ENCODE measurements at places on chromosomes 2 and 18.

- no peak for DNase-seq
These were observed 27.9 kb downstream of the MSH6 start for GRCh38 chr2:47810850-47811249.

DNA sequence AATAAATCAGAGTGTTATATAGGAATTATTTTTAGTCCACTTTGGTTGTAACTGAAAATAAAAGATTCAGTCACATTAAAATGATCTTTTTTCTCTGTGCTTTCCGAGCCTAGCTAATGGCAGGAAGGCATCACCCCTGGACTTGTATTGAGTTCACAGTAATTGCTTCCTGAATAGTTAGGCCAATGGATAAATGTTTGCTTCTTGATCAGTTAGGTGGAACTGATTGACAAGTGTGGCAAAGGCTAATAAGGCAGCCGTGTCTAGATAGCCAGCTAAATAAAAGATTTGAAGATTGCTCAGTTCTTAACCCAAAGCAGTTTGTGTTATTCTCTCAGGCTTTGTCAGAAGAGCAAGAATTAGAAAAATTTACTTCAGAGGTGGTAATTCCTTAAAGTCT, 20.8 kb downstream of the FAM171B start:
- DNase-seq, result no peak

GRCh38 chr18:111306-112014, 46.9 kb upstream of the USP14 start:
- DNase-seq, result peak; percentile 78

- no peak for DNase-seq
These were observed 293.8 kb downstream of the LRRTM4 start for GRCh38 chr2:77228391-77228790.

DNA sequence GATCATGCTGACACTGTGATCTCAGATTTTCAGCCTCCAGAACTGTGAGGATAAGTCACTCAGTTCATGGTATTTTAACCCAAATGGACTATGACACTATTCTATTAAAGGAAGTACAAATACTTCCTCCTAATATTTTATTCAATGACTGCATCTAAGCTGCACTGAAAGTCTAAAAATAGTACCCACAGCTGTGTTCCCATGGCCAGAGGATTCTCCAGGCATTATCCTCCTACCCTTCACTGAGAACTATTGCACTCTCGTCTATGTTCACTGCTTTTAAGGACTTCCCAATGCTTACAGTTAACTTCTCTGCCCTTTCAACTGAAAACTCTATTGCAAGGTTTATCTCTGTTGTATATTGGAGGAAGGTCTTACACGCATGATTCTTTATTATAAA, 15.2 kb downstream of the LRATD1 start:
- no peak for DNase-seq

GRCh38 chr18:77737405-77737804, 487.8 kb downstream of the GALR1 start:
- no peak for DNase-seq

- DNase-seq, result no peak
These were observed 17.8 kb upstream of the SLC25A52 start for GRCh38 chr18:31778391-31778950.

DNA sequence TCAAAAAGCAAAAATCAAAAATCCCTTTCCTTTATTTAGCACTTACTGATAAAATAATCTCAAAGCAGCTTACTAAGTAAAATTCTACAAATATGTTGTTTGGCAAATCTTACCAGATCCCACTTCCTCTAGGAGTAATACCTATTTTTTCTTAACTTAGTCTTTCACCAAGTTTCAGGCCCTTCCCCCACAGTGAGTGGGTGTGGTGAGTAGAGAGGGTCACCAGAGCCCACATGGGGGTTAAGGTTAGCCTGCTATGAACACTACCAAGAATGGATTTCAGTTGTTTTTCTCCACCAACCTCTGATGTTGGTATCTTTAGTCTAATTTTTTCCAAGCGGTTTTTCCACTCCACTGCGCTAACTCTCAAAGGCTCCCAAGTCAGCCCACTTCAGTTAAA, 23.2 kb downstream of the PIAS2 start:
- no peak for DNase-seq

GRCh38 chr18:5095239-5095638, 101.8 kb downstream of the AKAIN1 start:
- no peak for DNase-seq

DNA sequence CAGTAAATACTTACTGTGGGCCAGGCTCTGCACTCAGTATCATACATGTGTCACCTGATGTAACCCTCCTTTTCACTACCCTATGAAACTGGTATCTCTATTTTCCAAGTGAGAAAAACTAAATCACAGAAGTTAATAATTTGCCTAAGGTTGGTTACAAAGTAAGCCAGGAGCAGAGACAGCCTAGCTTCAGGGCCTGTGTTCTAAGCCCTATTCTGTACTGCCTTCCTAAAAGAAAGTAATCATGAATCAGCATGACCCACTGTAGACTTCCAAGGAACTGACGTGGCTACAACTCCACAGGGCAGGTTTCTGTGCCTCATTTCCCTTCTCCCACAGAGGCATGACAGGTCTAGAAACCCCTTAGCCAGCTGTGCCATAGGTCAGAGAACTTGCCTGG, 14.3 kb downstream of the ZNF142 start:
- no peak for DNase-seq

GRCh38 chr2:233049194-233049761, 10.9 kb upstream of the INPP5D start:
- DNase-seq, result no peak

DNA sequence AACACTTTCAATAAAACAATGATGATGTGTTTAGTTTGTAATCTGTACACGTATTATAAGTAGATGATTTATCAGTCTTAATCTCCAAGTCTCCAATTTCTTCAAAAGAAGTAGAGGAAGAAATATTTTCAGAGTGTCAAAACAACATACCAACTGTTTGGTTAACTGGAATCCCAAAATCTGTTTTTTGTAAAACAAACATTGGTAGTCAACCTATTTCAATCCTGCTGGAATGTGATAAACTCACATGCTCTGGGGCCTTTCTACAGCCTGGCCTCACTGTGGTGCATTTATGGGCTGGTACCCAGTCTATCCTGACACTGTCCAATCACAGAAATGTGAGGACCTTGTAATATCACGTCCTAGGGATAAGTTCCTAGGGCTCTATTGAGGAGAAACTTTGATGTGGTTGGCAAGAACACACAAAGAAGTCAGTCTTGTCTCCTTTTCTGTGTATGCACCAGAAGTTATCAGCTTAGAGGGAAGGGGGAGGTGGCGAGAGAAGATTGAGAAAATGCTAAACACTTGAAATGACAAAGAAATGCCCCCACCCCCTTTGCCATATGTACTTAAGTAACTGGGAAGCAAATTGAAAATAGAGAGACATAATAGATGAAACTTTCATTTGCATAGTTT, 47.2 kb downstream of the PRKRA start:
- no peak for DNase-seq

DNA sequence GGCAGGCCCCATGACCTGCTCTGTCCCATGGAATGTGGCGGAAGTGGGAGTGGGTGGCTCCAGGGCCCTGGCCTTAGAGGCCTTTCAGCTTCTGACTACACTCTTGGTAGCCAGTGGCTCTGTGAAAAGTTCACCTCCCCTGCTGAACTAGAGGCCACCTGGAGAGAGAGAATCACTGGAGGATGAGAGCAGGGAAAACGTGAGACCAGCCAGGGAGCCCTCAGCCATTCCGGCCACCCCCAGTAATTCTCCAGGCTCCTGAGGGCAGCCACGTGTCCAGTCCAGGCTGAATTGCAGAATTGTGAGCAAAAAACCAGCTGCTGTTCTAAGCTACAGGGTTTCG, 10.5 kb downstream of the COLEC12 start:
- no peak for DNase-seq

GRCh38 chr2:158009399-158009798, 92.3 kb upstream of the UPP2 start:
- no peak for DNase-seq

DNA sequence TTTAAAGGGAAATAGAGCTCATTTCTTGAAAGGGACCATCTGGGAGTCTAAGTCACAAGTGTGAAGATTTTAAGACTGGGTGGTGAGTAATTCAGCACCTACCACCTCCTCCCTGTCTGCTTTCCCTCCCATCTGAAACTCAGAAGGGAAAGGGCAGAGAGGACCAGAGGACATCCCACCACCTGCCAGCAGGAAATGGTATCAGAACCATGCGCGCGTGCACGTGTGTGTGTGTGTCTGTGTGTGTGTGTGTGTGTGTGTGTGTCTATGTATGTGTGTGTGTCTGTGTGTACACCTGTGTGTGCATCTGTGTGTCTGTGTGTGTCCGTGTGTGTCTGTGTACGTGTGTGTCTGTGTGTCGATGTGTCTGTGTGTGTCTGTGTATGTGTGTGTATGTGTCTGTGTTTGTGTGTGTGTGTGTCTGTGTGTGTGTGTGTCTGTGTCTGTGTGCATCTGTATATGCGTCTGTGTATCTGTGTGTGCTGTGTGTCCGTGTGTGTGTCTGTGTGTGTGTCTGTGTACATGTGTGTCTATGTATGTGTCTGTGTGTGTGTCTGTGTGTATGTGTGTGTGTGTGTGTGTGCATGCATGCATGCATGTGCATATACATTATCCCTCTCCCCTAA, 76.8 kb downstream of the ZFP36L2 start:
- no peak for DNase-seq

DNA sequence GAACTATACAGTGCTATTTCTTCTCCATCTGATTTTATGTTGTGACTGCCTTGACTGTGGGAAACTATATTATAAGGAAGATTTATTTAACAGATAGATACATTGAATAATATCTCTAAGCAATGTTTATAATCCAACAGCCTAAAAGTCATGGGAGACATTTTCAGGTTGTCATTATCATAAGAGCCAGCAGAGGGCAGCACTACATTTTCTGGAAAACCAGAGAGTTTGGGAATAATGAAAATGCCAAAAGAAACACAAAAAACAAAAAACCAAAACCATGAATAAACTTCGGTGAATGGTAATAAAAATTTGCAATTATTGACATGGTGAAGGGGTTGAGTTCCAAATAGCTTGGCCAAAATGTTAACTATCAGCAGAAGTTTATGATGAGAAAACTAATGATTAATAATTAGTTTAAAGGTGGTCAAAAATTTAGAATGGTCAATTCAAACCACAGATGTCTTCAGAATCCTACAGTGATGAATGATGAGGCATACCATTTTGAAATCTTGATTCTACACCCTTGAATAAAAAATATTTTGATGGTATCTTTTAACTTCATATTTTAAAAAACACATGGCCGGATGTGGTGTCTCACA, 4.7 kb downstream of the EEF1B2 start:
- DNase-seq, result peak; percentile 16

GRCh38 chr18:8780227-8780626, 74.9 kb downstream of the MTCL1 start:
- no peak for DNase-seq

GRCh38 chr2:1772471-1773267, 28.4 kb upstream of the PXDN start:
- DNase-seq, result no peak

- DNase-seq, result no peak
These were observed 11.2 kb upstream of the DAW1 start for GRCh38 chr2:227860221-227860641.
